Sciatic nerve (tissue), 2 donors: ENCODE measurements at places on chromosomes 12 and 14.

GRCh38 chr14:33408291-33408690 lies 469.6 kb downstream of the NPAS3 start:
- DNase-seq = no peak

DNA sequence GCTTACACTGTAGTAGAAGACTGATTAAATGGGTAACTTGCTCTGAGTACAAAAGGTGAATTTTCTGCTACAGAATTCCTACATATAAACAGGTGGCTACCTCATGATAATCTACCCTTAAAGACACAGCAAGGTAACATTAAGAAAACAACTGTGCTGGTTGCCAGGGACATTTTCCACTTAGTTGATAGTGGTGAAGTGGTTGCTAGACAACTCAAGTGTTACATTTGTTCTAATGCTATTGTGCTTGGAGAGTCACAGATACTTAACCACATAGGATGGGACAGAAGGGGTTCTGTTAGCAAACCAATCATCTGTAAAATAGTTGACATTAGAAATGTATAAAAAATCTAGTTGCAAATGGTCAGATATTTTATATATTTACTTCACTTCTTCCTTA lies 870.3 kb upstream of the SEL1L start:
- no peak for DNase-seq

- DNase-seq = no peak
Observed at GRCh38 chr14:104011824-104012517, 69.6 kb upstream of the RD3L start.

GRCh38 chr12:14833952-14834351 lies 9.4 kb downstream of the ART4 start:
- no peak for DNase-seq
